ENCODE measurements at places on chromosomes 4 and X.

GRCh38 chr4:179441596-179441995 lies 1999.4 kb upstream of the AGA start:
- no peak for DNase-seq

DNA sequence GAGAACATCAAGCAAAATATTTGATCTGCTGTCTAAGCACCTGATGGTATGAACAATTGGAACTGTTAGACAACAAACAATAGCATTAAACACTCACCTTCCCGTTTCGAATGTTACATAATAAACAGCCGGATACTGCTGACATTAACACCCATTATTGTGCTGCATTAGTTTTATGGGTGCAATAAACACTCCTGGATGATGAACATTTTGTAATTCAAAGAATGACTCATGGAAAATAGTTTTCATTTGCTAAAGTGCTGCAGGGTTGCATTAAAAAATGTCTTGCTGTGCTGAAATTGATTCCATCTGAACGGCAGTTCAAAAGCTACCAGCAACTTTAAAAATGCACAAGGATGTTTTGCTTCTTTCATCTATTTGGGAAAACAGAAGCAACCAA lies 100.8 kb upstream of the SORBS2 start:
- no peak for DNase-seq

DNA sequence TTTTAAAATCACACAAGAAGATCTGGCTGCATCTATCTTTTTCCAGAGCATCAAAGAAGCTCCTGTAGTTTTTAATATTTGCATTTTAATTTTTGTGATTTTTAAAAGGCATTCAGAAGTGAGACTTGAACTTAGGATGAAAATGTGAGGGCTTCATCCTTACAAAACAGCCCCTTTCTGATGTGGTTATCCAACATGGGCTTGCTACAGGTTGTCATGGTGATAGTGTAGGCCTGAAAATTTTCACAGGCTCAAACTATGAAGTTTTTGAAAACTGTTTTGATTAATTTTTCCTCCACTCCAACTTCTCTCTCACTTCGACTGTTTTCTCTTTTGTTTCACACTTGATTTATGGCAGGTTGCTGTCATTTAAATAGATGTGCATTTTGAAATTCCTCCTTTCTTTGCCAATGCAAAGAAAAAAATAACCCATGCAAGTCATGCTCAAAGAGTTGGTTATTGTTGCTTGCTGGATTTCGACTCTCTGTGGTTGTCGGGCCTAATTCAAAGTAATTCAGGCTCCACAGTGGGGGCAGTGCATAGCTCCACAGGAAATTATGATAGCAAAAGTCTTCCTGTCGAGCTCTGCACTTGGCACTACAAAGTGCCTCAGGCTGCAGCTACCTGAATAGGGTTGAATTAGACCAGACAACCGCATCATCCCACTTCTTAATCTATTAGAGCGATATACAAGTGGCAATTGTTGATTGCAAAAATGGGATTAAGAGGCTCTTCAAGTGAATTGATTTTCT lies 201.0 kb upstream of the GPR101 start:
- DNase-seq: no peak

GRCh38 chr4:46908148-46908547 lies 897 bp downstream of the COX7B2 start:
- DNase-seq: no peak

GRCh38 chrX:40298572-40299479 lies 201.1 kb upstream of the BCOR start:
- no peak for DNase-seq

DNA sequence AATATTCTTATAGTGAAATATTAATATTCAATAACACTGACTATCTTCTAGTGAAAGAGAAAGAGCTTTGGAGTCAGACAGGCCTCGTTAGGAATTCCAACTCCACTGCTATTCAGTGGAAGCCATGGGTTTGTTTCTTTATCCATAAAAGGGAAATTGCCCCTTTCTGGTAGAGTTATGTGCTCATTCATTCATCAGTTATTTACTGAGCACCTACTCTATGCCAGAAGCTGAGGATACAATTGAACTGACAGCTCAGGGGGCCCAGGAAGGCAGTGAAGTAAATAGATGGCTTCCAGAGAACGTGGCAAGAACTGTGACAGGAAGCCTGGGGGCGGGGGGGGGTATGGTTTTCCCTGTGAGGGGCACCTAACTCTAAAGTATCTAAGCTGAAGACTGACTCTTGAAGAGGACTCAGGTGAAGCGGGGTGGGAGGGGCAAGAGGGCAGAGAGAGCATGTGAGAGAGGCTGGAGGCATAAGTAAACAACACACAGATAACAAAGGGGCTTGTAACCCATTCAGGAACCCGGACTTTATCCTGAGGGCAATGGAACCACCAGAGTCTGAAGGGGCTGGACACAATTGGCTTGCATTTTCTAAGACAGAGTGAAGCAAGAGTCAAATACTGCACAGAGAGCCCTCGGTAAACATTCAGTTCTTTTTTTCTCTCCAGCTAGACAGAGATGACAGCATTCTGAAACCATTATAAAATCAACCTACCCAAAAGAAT lies 20.3 kb downstream of the ANXA5 start:
- no peak for DNase-seq

DNA sequence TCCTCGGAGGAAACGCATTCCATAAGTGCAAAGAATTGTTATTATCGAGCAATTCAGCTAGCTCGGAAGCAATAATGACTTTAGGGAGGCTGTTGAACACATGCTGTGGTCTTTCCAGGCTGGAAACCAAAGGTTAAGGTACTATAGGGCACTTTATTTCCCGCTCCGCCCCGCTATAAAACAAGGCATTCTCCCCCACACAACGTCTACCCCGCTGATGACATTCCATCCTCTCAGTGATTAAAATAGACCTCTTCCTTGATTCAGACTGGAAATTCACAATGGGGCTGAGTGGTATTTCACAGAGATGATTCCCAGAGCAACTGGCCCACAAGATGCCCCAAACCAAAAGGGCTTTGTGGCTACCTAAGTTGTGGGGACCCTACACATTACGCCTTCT lies 196.4 kb downstream of the STIM2 start:
- no peak for DNase-seq

GRCh38 chr4:129335818-129336217 lies 239.9 kb downstream of the C4orf33 start:
- DNase-seq: no peak

- no peak for DNase-seq
These were observed 23.1 kb upstream of the TNIP3 start for GRCh38 chr4:121187206-121187605.

- no peak for DNase-seq
These were observed 1139.7 kb downstream of the PCDH18 start for GRCh38 chr4:136392576-136392975.

DNA sequence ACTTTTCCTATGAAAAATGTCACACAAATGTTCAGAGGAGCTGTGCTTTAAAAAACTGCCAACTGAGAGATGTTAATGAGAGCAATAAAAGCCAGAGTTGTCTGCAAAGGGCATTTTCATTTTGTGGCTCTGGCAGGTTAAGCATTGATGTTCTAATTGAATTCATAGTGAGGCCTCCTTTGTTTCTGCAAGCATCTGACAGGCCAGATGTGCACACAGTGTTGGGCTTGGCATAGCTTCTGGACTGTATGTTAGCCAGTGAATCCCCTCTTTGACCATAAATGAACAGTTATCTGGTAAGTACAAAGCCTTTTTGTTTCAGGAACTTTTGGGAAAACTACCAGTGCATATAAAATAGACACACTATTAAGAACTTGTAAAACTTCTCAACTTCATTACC lies 81.9 kb downstream of the JADE3 start:
- no peak for DNase-seq

- DNase-seq: no peak
These were observed 72.0 kb downstream of the FRMPD4 start for GRCh38 chrX:12210196-12210815.

DNA sequence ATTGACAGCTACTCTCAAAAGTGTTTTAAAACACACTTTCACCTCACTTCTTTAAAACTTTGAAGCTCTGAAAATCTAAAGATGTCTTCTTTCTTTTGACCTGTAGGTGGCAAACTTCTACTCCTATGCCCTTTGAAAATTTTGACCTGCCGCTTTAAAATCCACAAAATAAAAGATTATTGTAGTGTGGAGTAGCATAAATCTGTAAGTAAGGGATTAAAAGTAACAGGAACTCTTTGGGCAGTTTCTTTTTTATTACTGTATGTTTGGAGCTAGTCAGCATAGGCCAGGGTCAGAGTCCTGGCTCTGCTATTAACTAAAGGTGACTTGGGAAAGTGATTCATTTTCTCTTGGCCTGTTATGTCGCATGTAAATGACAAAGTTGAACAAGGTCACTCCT lies 25.5 kb downstream of the BBS12 start:
- DNase-seq: no peak

GRCh38 chr4:87819281-87819919 lies 13.4 kb upstream of the MEPE start:
- DNase-seq: no peak

GRCh38 chr4:94412658-94413038 lies 39.1 kb upstream of the PDLIM5 start:
- no peak for DNase-seq

GRCh38 chr4:184598753-184599491 lies 50.3 kb downstream of the CASP3 start:
- DNase-seq: no peak
